ENCODE measurements at places on chromosomes 13 and 19.

GRCh38 chr19:7654401-7654800, 14.4 kb upstream of the RETN start:
- no peak for DNase-seq

- DNase-seq, result no peak
Measured at GRCh38 chr19:43480574-43480973, 15.2 kb upstream of the LYPD3 start.

- no peak for DNase-seq
Measured at GRCh38 chr13:96967248-96967745, 27.0 kb downstream of the OXGR1 start.

DNA sequence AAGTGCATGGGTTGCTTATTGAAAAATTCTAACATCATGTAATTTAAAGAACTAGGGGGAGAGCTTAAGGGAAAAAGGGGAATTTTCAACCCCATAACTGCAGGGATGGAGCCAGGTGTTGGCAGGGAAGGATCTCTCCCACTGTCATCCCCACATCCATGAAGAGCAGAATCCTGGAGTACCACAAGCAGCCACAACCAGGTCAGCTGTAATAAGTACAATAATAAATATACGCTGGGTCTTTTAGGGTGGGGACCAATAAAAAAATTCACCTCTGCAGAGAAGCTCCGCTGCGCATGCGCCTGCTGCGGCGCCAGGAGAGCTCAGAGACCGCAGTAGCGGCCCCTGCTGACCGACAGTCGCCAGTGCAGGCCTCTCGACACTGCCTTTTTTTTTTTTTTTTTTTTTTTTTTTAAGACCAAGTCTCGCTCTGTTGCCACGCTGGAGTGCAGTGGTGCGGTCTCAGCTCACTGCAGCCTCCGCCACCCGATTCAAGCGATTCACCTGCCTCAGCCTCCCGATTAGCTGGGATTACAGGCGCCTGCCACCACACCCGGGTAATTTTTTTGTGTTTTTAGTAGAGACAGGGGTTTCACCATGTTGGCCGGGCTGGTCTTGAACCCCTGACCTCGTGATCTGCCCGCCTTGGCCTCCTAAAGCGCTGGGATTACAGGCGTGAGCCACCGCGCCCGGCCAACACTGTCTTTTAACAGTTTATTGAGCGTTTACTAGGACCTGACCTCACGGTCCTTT, 2.5 kb upstream of the EEF2 start:
- peak; percentile 79 for DNase-seq

GRCh38 chr13:101584331-101584730, 131.9 kb downstream of the ITGBL1 start:
- no peak for DNase-seq

- DNase-seq, result no peak
Measured at GRCh38 chr13:59954601-59955000, 209.1 kb downstream of the DIAPH3 start.

GRCh38 chr13:75442736-75443234, 39.2 kb downstream of the TBC1D4 start:
- no peak for DNase-seq

GRCh38 chr13:46531953-46532352, 21.0 kb upstream of the LRCH1 start:
- no peak for DNase-seq

DNA sequence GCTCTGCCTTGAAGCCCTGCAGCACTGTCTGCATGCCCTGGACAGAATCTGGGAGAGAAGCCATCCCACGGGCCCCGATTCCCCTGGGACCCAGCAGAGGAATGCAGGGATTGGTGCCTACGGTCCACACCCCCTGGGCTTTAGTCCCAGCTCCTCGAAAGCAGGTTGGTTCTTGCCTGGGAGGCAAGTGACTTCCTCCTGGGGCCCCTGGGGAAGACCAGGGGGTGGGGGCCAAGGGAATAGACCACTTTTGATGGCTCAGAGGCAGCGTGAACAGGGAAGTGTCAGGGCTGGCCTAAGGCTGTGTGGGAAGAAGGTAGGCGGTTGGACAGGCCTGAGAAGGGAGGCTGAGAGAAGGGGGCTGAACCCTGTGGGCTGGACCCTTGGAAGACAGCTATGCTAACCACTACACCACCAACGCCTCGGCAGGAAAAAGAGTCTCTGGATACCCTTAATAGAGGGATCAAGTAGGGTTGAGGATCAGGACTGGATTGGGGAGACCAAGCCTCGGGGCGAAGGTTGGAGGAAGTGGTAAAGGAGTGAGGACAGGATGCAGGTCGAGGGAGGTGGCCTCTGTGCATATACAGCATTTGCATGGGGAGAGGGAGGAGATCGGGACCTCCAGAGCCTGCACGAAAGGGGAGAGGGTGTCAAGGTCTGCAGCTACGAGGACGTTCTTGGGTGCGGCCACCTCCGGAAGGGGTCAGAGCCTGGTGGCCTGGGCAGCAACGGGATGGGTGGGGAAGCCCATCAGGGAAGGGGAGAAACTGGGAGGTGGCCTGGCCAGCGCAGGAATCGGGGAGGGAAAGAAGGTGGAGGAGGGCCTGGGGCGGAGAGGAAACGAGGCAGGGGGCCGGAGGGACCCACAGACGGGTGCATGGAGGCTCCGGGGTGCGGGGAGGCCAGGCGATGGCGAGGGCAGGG, 709 bp downstream of the DPP9 start:
- DNase-seq, result no peak

- DNase-seq, result no peak
Measured at GRCh38 chr13:97000295-97000925, 6.1 kb upstream of the OXGR1 start.

DNA sequence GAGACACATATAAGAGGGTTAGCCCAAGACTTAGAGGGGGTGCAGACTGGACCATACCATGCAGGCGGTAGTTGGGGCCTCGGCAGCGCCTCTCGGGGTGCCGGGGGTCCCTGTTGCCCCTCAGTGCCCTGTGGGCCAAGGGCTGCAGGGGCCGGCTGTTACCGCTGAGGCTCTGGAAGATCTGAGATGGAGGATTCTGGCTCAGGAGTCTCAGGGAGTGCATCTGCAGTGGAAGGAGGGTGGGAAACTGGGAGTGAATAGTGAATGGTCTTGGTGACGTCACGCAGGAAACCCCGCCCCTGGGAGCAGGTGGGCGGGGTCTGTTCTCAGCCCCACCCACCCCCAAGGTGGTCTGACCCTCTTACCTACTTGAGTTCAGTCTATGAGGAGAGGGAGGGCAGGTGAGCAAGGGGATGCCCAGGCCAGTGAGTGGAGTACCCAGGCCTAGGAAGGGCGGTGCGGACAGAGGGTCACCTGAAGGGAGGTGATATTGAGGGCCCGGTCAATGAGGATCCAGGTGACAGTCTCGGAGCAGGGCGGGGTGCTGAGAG, 1.7 kb upstream of the DBP start:
- no peak for DNase-seq

- DNase-seq, result no peak
Measured at GRCh38 chr13:41582027-41582463, 124.7 kb downstream of the RGCC start.

GRCh38 chr19:44142059-44142433, 692 bp downstream of the ZNF234 start:
- DNase-seq, result peak; percentile 14

- DNase-seq, result no peak
Measured at GRCh38 chr19:10168386-10168948, 26.3 kb downstream of the DNMT1 start.

DNA sequence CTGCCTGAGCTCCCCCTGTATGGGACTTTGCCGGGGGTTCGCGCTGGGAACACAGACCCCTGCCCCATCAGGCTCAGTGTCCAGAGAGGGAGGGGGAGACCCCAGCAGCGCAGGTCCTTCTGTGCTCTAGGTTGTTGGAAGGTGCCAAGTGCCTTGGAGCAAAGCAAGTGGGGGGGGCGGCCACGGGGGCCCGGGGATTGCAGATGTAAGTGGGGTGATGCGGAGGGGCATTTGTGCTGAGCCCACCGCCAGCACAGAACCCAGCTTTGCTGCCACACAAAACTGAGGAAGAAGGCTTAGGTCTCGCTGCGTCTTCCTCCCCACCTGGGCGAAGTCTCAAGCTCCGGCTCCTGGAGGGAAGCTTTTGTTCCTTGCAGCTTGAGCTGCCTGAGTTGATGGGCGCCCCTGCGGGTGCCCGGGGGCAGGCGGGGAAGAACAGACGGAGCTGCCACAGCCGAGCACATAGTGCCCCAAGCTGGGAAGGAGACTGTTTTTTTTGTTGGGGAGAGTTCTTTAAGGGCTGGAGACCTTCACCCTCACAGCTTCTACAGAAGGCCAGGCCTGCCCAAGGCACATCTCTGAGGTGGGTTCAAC, 1.5 kb upstream of the NTN5 start:
- DNase-seq, result no peak

- DNase-seq, result no peak
Measured at GRCh38 chr13:44322928-44323327, 50.7 kb upstream of the SERP2 start.

DNA sequence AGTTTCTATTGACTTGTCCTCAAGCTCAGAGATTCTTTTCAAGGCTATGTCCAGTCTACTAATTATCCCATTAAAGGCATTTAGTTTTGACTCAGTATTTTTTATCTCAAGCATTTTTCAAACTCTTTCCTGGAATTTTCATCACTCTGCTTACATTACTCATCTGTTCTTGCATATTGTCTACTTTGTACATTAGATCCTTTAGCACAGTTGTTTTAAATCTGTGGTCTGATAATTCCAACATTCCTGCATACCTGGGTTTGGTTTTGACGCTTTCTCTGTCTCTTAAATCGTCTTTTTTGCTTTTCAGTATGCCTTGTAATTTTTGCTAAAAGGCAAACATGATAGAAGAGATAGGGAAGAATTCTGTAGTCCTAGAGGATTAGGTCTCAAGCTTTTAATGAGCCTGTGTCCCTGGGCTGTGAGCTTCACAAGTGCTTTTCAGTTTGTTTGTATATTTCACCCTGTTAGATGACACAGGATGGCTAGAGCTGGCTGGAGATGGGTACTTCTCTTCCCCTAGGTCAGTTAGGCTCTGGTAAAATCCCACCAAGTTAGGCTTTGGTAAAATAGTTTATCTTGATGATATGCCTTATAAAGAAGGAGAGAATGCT, 46.1 kb upstream of the GPC6 start:
- DNase-seq, result no peak

DNA sequence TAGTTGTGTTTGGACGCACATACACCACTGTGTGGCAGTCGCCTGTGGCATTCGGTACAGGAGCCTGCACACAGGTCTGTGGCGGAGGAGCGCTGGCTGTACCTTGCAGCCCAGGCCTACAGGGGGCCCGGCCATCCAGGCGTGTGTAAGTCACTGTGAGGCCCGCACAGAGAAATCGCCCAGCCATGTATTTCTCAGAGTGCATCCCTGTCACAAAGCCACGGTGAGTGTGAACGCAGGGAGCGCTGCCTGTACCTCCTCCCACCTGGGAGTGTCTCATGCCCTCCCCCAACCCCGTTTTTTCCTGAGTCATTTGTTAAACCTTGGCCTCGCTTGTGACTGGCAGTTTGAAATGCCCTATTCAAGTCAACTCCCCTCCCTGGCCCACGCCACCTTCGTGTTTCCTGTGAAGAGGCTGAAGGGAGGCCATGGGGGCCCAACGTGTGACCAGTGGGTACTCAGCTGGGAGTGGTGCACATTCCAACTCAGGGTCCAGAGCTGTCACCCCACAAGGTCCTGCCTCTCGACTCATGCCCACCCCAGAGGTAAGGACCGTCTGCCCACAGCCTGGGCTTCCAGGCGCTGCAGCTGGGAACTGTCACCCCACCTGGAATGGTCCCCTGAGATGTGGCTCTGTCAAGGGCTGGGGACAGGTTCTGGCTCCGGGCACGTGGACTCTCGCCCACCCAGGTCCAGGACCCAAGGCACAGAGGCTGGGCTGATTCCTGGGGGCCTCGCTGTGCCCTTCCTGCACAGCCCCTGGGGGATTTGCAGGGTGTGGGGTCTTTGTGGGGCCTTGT, 11.6 kb upstream of the RASA3 start:
- DNase-seq, result peak; percentile 39

DNA sequence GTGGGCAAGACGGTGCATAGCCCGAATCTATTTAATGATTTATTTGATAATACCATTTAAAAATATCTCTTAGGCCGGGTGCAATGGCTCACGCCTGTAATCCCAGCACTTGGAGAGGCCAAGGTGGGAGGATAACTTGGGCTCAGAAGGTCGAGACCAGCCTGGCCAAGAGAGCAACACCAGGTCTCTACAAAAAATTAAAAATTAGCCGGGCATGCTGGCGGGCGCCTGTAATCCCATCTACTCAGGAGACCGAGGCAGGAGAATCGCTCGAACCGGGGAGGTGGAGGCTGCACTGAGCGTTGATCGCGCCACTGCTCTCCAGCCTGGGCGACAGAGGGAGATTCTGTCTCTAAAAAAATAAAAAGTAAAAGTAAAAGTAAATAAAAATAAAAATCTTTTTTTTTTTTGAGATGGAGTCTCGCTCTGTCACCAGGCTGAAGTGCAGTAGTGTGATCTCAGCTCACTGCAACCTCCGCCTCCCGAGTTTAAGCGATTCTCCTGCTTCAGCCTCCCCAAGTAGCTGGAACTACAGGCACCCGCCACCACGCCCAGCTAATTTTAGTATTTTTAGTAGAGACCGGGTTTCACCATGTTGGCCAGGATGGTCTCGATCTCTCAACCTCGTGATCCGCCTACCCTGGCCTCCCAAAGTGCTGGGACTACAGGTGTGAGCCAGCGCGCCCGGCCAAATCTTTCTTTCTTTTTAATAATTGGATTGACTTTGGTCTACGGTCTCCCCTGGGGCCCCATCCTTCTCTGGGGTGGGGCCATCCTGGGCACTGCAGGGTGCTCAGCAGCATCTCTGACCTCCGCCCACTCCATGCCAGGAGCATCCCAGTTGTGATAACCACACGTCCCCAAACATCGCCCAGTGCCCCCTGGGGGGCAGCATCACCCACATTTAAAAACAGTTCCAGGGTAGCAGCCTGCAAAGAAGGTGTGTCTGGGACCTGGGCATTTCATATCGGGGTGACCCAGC, 90.7 kb downstream of the GNG7 start:
- no peak for DNase-seq

DNA sequence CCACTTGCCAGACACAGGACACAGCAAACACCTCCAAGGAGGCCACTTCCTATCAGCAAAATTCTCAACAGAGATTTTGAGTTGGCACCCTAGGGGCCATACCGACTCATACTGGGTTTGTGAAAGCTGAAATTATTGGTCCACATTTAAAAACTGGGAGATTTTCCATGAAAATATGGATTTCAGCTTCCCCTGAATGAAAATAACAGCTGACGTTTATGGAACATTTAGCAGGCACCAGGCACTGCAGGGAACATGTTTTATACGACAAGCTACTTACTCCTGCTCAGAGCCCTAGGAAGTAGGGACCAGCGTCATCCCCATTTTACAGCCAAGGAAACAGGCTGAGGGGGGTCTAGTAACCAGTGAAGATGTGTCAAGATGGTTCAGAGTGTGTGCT, 169.3 kb downstream of the IER2 start:
- DNase-seq, result no peak

- no peak for DNase-seq
Measured at GRCh38 chr13:76934671-76935070, 13.6 kb upstream of the ACOD1 start.

All from T-cell (primary cell).